ENCODE measurements at places on chromosomes 11 and 22. TPM values are rescaled to one million over a fixed set of nuclear protein-coding genes. Genes with fewer than 3 reads are reported as not detected.

DNA sequence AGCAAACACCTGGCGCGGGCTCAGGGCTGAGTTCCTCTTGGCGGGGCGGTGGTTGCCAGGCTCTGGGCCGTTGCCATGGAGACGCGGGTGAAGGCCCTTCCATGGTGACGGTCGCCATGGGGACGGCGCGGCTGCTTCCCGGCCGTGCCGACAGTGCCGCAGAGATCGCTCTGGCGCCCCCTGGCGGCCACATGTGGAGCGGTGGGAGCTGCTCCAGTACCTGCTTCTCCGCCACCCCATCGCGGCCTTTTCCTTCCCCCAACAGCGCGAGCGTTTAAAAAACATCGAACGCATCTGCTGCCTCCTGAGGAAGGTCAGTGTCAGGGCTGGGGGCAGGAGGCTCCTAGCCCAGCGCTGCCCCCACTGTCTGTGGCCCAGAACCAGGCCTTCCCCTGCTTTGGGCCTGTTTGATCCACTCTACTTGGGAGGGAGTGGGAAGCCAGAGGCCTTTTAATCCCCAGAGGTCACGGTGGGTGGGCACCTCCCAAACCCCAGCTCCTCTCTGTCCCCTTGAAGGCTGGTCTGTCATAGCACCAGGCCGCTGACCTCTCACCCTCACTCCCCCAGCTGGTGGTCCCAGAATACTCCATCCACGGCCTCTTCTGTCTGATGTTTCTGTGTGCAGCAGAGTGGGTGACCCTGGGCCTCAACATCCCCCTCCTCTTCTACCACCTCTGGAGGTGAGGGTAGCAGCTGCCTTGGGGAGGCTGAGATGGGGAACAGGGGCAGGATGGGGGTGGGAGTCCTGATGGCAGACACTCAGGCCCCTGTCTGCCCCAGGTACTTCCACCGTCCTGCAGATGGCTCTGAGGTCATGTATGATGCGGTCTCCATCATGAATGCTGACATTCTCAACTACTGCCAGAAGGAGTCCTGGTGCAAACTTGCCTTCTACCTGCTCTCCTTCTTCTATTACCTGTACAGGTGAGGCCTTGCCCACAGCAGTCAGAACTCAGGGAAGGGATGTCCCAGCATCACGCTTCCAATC lies 4.8 kb downstream of the CNIH2 start:
- peak; percentile 86 for DNase-seq

- DNase-seq = no peak
These were observed 274.0 kb downstream of the BRD1 start for GRCh38 chr22:49553518-49554295.

GRCh38 chr11:16902182-16902581 lies 112.0 kb downstream of the PLEKHA7 start:
- peak; percentile 44 for DNase-seq

DNA sequence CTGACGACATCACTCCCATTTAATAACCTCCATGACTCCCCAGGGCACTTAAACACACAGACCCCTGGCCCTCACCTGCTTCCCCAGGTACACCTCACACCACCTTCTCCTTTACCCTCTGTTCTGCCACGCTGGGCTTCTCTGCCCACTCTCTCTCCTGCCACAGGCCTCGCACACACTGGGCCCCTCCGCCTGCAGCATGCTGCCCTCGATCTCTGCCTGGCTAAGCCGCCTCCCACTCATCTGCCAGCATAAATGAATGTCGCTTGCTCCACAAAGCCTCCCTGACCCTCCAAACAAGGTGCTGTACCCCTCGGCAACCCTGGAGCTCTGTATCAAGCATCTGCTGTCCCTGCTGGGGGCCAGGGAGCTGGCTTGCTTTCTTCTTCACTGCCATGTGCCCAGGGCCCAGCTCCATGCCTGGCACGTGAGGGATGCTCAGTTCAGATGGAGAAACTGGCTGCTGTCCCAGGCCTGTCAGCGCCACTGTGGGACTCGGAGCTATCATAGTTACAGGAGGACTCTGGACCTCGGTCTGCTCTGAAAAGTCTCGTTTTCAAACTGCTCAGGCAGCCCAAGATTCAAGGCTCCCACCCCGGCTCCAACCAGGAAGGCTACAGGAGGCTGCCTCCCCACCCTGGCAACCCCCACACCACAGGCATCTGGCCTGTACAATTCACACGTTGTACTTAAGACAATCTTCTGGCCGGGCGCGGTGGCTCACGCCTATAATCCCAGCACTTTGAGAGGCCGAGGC lies 11.9 kb downstream of the TTLL1 start:
- no peak for DNase-seq

GRCh38 chr11:126997196-126997595 lies 3.4 kb downstream of the KIRREL3 start:
- DNase-seq = no peak

DNA sequence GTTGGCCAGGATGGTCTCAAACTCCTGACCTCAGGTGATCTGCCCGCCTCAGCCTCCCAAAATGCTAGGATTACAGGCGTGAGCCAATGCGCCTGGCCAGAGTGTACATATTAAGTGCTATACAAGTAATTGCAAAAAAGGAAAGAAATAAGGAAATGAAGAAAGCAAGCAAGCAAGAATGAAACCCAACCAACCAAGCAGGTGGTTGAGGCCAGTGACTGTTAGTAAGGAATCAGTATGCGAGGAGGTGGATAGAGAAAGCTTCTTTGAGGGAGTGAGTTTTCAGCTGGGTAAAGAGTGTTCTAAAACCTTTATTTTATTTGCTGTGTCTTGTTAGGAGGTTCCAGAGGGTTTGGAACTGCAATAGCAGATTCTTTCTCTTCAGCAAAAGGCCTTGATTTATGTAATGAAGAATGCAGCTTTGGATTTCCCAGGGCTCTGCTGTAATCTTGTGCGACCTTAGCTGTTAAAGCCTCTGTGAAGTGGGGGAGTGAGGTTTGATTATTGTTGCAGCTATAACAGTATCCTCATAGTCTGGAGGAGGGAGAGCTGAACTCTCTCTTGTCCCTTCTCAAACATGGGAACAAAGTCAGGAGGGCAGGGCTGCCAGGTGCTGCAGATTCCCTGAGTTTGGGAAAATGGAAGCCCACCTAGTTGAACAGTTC lies 5.7 kb downstream of the AMPD3 start:
- DNase-seq = no peak

- peak; percentile 47 for DNase-seq
These were observed 167.5 kb downstream of the KIRREL3 start for GRCh38 chr11:126833065-126833464.

- peak; percentile 81 for DNase-seq
These were observed 16.1 kb downstream of the BIK start for GRCh38 chr22:43126501-43127165.

The TST gene
- total RNA-seq = 54.6 TPM

Data from Caki2 (cell line).